ENCODE measurements at places on chromosomes 5 and 9.
A peak's percentile ranks its signal among the peaks of the same experiment; 100 is the strongest.

DNA sequence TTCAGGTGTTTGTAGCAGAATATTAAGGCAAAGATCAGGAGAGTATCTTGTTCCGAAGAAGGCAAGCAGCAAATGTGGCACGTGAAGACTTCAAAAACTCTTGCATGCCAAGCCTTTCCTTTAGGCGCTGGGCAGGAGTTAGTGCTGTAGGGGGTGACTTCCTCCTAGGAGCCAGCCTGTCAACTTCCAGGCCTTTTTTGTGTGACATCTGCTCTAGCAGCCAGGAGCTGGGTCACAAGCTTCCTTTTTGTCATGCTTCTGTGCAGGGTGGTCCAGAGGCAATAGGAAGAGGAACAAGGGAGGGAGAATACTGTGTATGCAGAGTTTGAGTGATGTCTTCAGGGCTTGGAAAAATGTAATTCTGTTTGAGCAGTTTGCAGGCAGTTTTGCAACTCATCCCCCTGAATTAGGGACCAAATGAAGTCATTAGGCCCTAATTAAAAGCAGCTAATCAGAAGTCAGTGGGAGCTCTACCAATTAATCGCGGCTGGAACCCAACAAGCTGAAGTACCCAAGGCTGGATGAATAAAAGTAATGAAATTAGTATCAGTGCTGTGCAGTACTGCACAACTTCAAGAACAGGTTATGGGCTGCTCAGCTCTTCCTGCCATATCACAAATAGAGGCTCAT lies 53.5 kb downstream of the TLR4 start:
- no peak for DNase-seq

GRCh38 chr5:172005708-172006320 lies 624 bp downstream of the FBXW11 start:
- peak; percentile 51 for DNase-seq

GRCh38 chr5:95889076-95889475 lies 66.5 kb upstream of the GLRX start:
- DNase-seq: no peak

GRCh38 chr5:172533058-172533398 lies 78.7 kb upstream of the SH3PXD2B start:
- DNase-seq: no peak

DNA sequence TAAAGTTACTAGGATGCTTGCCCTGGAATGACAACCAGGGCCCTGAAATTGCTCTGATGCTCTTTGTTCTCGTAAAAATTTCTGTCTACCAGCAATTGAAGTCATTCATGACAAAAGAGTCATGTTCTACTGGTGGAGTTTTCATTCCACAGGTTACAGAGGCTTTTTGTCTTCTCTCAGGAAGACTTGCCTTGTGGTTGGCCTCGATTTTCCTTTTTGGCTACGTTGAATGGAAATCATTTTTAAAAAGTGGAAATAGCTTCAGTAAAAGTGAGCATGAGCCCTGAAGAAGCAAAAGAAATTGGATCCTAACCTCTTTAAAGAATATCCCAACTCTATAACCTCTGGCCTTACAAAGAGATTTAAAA lies 255.2 kb downstream of the AOPEP start:
- no peak for DNase-seq

Data from right lobe of liver (tissue), 6 donors.